Neural progenitor cell (in vitro differentiated cells): ENCODE measurements at places on chromosomes 1 and 21. TPM values are rescaled to one million over a fixed set of nuclear protein-coding genes. Genes with fewer than 3 reads are reported as not detected.

Gene PTPRF
- 71.1 and 119 TPM in 2 replicates for total RNA-seq

Gene TENT5C
- total RNA-seq = 0.09 and 0.39 TPM in 2 replicates

GRCh38 chr1:149962039-149962647, 25.5 kb upstream of the MTMR11 start:
- H3K27me3 ChIP-seq = no peaks in the 10 kb centered on the region
- H3K4me3 ChIP-seq = no peak overlapping the region
- no peak overlapping the region for H3K27ac ChIP-seq
- H3K36me3 ChIP-seq = peaks cover 14% of the 10 kb centered on the region
- peak; percentile 74 for DNase-seq

- peaks cover 15% of the 10 kb centered on the region for H3K4me1 ChIP-seq
- H3K27me3 ChIP-seq = no peaks in the 10 kb centered on the region
- DNase-seq = no peak
- no peak overlapping the region for H3K4me3 ChIP-seq
- H3K27ac ChIP-seq = no peak overlapping the region
- no peaks in the 10 kb centered on the region for H3K36me3 ChIP-seq
These were observed 53.1 kb downstream of the APP start for GRCh38 chr21:26117324-26117971.

GRCh38 chr1:196544617-196545016, 63.6 kb downstream of the KCNT2 start:
- no peaks in the 10 kb centered on the region for H3K36me3 ChIP-seq
- no peak for DNase-seq
- H3K4me1 ChIP-seq = no peaks in the 10 kb centered on the region
- no peak overlapping the region for H3K27ac ChIP-seq

DNA sequence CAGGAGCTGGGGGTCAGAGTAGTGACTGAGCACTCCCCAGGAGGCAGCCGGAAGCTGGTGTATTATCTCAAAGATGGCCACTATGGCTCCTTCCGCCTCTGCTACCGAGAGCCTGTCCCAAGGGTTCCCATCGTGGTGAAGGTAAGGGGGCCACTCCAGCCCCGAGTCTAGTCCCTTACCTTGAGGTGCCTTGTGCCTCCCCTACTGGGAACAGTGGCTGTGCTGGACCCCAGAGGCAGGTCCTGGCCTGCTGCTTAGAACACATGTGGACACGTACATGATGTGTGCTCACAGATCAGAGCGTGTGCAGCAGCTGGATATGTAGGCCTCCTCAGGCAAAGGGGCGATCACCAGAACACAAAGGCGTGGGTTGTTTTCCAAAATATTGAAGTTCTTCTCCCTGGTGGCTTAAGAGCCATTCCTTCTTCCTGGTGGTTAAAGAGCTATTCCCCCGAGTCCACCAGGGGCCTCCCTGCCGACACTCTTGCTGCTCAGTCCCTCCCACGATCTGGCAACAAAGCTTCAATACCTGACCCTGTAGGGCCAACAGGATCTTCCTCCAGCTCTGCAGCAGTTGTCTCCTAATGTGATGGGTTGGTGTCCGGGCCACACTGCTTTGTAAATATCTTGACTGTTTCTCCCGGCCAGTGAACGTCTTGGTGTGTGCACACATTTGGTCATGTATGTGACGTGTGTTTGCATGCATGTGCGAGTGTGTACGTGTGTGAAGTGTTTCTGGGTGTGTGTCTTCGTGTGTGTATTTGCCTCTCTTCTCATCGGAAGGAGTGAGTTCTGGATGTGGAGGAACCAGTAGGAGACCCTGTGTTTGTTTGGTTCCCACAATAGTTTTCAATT, 68.4 kb upstream of the TINAGL1 start:
- DNase-seq = no peak
- no peaks in the 10 kb centered on the region for H3K36me3 ChIP-seq
- H3K27ac ChIP-seq = no peak overlapping the region
- H3K27me3 ChIP-seq = no peaks in the 10 kb centered on the region
- no peak overlapping the region for H3K4me3 ChIP-seq
